Heart left ventricle (tissue), 16 donors: ENCODE measurements at places on chromosomes 6 and 20. TPM values are rescaled to one million over a fixed set of nuclear protein-coding genes. Genes with fewer than 3 reads are reported as not detected.

GRCh38 chr20:48986899-48987298 lies 59.2 kb upstream of the CSE1L start:
- no peak overlapping the region for H3K4me3 ChIP-seq
- no peaks in the 10 kb centered on the region for H3K27me3 ChIP-seq
- peaks cover 9% of the 10 kb centered on the region for H3K4me1 ChIP-seq
- DNase-seq: no peak

DNA sequence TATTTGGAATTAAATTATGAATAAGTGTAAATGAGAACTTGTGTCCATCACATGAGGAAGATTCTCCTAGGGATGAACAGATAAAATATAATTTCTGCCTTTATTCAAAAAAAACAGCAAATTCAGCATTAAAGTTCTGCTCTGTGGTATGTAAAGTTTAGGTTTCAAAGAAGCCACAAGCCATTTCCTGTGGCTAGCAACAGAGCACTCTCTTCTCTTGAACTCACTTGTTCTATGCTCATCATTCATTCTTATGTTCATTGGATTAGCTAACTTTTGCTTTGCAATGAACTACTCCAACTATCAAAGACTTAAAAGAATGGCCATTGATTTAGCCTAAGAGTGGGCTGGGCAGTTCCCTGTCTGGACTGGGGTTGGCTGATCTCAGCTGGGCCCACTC lies 20.8 kb upstream of the SNRPB2 start:
- H3K27me3 ChIP-seq: no peaks in the 10 kb centered on the region
- no peaks in the 10 kb centered on the region for H3K4me1 ChIP-seq
- no peaks in the 10 kb centered on the region for H3K36me3 ChIP-seq
- no peak overlapping the region for H3K27ac ChIP-seq

DNA sequence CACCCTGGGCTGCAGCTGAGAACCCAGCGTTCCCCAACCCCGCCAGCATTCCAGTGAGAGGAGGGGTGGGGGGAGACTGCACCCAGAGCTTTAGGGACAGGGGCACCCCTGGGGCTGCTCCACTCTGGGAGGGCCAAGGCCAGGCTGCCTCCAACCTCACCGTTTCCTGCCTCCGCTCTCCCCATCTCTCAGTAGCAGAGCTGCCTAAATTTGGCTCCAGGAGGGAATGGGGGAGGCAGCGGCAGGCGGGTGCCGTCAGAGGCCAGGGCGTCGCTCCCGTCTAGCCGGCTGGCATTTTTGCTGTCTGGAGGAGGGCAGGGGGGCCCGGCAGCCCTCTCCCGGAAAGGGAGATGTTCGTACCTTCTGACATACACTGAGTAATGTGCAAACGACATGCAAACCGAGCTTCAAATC lies 46.6 kb downstream of the NOL4L start:
- H3K4me1 ChIP-seq: peaks cover 8% of the 10 kb centered on the region
- no peak for DNase-seq
- no peak overlapping the region for H3K27ac ChIP-seq
- no peaks in the 10 kb centered on the region for H3K27me3 ChIP-seq

- DNase-seq: no peak
- H3K4me1 ChIP-seq: no peaks in the 10 kb centered on the region
- H3K4me3 ChIP-seq: no peak overlapping the region
- no peak overlapping the region for H3K27ac ChIP-seq
Observed at GRCh38 chr20:21703717-21704407, 1.6 kb upstream of the PAX1 start.

MCCD1 gene
- not detected for total RNA-seq

SMLR1 gene
- not detected for total RNA-seq
